ENCODE measurements at places on chromosomes 2 and 18.

GRCh38 chr2:120221616-120222015, 1.6 kb downstream of the TMEM185B start:
- DNase-seq, result no peak

DNA sequence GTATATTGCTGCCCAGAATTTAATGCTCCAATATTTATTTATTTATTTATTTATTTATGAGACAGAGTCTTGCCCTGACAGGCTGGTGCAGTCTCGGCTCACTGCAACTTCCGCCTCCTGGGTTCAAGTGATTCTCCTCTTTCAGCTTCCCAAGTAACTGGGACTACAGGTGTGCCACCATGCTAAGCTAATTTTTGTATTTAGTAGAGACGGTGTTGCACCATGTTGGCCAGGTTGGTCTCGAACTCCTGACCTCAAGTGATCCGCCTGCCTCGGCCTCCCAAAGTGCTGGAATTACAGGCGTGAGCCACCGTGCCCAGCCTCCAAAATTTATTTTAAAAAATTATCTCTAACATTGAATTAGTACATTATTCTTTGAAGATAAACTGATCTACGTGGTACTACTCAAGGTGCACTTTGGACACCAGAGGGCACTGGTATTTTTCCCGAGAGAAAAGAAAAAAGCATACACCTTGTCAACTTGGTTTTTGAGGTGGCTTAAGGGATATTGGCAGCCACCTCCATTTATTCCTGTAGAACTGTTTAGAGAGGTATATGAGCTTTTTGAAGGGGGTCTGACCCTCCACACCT, 1.4 kb upstream of the IDH1 start:
- DNase-seq, result no peak

- no peak for DNase-seq
These were observed 35.0 kb downstream of the SNED1 start for GRCh38 chr2:241033336-241033987.

DNA sequence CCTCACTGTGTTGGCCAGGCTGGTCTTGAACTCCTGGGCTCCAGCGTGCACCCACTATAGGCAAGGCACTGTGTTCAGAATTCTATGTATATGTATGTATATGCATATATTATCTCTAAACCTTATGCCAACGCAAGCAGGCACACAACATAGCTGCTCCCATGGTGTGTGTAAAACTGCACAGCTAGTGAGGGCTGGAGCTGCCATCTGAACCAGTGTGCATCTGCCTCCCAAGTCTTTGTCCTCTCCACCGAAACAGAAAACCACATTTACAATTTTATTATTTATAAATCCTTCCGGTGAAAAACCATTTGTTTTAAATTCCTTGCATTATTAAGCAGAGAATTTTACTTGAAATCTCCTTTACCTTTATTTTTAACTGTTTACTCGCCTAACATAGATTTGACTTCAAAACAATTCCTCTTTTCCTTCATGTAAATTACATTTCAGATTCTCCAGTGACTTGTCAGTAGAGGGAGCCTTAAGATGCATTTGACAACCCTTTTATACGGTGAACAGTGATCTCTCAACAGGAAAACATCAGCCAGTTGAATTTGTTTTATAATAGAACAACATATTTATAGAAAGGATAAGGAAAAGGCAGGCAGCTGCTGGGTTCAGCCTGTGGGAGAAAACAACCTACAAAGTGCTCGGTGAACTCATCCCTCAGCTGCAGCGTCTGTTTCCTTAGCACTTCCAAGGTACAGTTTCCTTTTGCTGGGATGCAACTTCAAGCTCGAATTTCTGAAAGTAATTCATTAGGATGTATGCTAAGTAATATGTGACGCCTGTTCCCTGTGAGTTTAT, 101.2 kb downstream of the MYT1L start:
- DNase-seq, result no peak

GRCh38 chr2:65605743-65606058, 173.3 kb upstream of the SPRED2 start:
- no peak for DNase-seq

- no peak for DNase-seq
These were observed 5.2 kb upstream of the TMEM177 start for GRCh38 chr2:119673796-119674195.

DNA sequence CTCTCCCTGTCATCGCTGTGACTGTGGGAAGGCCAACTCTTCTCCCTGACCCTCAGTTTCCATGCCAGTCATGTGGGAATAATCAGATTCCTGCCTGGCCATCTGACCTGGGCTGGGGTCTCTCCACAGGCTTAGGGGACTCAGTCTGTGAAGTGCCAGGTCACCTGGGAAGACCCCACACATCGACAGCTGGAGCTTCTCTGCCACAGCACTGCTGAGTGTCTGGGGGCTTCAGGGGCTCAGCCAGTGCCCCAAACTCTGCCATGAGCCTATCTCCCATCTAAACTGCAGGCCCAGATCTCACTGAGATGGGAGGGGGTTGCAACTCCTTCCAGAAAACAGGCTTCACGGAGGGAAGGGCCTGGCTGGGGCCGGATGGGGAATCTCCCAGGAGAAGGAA, 42.0 kb upstream of the OTOS start:
- DNase-seq, result no peak

DNA sequence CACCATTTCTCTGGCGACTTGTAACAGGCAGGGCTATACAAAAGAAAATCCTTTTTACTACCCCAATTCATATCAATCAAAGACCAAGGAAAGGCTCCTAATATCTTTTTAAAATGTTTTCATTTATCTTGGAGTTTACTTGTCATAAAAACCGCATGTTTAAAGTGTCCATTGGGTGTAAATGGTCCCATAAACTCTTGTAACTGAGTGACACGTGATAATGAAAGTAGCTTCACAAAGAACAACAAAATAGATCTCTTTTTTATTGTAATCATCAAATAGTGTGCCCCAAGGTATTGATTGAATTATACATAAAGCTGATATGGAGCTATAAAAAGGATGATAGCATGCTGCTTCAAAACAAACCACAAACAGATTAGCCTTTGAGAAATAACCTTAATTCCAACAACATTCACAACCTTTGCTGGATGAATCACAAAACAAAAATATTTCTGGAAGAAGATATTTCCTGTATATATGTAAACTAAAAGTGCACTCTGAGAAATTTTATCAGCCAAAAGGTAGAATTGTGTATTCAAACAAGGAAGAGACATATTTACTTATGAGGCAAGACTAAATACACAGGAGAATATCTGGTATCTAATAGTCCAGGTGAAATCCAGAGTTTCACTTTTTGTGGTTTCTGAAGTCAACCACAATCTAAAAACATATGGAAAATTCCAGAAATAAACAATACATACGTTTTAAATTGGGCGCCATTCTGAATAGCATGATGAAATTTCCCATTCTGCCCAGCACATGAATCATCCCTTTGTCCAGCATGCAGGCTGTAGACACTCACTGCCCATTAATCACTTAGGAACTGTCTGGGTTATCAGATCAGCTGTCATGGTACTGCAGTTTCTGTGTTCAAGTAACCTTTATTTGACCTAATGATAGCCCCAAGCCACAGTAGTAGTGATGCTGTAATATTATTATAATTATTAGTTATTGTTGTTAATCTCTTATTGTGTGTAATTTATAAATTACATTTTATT, 237.5 kb downstream of the PIK3C3 start:
- peak; percentile 21 for DNase-seq

- DNase-seq, result no peak
These were observed 2.8 kb upstream of the STEAP3 start for GRCh38 chr2:119220720-119221301.

- no peak for DNase-seq
These were observed 43.1 kb downstream of the TMEM185B start for GRCh38 chr2:120180066-120180465.

- no peak for DNase-seq
These were observed 42.1 kb upstream of the SCN7A start for GRCh38 chr2:166536111-166536510.

GRCh38 chr2:38551746-38552145, 51.0 kb downstream of the HNRNPLL start:
- DNase-seq, result no peak

DNA sequence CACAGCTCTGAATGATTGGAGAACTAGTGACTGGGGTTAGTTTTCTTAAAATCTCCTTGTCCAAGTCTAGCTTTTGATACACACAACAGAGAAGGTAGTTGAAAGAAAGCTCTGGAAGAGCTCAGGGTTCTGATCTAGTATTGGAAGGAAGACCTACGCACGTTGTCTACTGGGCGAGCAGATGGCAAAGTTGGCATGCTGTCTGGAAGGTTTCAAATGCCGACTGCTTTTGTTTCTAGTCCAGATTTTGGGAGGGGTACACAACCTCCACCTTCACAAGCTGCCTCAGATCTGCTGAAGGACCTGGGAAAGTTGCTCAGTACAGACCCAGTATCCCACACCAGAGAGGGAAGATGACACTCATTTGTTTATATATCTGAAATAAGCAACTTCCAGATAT, 507.3 kb downstream of the RNF144A start:
- DNase-seq, result no peak

DNA sequence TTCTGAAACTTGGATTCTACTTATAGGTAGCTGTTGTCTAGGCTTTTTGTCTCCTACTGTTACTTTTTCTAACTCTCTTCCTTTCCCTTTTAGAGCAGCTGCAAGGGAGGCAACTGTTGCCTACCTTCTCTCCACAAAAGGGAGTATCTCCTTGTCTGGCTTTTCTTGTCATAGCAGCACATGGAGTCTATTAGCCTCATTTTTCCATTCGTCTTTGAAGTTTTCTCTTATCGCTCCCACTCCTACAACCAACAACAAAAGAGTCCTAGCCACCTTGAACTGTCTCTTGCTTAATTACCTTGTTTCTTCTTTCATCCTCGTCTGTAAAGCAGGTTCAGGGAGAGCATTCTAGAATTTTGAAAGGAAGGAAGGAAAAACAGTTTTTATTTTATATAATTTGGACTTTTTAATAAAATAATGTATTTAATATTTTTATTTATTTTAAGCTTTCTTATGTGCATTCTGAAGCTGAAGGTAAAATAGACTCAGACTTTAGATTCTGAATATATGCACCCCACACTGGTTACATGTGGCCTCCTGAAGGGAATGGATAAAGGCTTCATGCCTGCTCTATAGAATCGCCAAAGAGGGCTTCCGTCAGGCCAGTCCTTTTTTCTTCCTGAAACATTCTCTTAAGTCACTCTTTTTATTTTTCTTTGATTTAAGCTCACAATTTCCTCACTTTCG, 154.4 kb downstream of the CSRNP3 start:
- DNase-seq, result no peak

DNA sequence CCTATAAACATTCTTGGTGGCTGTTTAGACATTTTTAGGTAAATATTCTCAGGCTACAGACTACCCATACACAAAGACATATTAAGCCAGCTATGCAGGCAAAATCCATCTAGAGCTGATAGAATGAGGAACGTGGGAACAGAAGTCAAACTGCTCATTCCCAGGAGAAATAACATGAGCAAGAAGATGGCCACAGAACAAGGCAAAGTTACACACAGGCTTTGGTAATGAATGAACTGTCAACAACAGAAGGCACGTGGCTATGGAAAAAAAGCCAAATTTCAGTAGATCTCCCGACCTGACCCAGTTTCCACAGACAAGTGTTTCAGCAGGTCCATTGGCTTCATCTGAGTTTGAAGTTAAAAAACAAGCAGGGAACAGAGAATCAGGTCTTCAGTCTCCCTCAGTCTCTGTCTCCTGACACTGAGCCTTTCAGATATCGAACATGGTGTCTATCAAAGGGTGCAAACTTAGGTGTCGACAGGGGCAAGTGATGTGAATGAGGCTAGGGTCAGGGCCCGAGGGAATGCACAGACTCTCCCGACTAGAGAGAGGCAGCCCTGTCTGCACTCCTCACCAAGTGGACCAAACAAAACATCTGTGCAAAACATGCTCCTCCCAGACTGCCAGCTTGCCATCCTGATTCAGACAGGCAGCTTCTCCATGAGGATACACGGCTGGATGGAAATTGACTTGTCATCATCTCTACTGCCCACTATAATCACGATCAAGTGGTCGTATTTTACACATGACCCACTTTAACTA, 25.9 kb downstream of the SIGLEC15 start:
- no peak for DNase-seq

GRCh38 chr2:30772021-30772705, 35.1 kb downstream of the CAPN13 start:
- DNase-seq, result no peak

DNA sequence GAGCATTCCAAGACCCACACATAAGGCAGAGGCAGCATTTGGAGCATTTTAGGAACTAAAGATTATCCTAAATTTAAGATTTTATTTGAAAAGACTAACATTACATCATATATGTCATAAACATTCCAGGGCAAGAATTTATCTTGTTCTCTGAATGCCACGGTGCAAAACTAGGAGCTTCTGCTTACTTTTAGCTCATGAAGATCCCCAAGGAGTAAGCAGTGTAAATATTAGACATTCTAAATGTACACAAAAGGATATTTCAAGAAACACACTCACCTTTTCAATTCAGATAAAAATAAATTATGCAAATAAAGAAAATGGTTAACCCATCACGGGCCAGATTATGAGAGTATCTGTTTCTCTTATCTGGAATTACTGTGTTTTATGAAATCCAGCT, 101.7 kb upstream of the ETAA1 start:
- no peak for DNase-seq

- peak; percentile 39 for DNase-seq
These were observed 377.8 kb downstream of the LNPK start for GRCh38 chr2:175624211-175624761.

DNA sequence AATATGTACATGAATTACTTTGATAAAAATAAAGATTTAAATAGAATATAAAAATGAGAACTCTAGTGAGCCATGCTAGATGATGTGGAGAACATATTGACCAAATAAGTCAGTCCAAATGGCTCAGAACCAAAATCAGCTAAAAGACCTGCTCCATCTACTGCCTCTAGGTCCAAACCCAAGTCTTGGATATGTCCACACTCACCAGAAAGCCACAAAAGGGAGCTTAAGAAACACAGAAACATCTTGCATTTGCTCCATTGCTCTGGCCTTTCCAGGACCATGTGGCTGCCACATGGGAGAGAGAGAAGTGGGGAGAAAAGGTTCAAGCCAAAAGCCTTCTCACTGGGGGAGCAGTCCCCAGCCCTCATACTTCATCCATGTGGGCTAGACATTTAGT, 272.5 kb downstream of the DYSF start:
- peak; percentile 50 for DNase-seq

DNA sequence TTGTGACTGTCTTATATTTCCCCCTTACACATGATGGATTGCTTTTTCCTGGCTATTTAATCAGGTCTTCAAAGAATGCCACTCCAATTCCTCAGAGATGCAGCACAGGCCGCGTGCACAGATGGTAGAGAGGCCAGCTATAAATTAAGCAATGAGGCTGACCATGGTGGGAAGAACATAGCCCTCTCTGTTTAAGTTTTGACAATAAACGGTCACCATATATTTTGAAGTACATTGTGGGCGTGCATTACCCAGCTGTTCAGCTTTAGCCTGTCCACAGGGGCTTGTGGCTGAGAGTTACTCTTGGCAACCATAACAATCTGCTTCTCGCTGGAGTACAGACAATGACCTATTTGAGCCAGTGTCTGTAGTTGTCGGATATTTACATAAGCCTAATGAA, 730.8 kb downstream of the DCC start:
- DNase-seq, result no peak

DNA sequence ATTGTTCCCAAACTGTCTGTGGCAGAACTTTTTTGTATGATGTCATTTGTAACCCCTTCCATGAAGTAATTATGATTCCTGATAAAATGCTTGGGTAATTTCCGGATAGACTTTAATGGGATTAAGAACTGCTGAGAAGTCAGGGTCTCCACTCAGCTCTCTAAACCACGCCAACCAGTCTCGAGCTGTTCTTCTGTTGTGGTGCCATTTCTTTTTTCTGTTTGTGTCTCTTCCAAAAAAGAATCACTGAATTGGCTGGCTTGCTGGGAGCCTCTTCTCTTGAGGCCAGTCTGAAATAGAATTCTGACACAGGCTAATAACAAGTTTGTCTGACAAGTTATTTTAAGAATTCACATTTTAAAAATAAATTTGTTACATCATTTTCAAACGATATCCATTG, 198.9 kb downstream of the BCL2 start:
- no peak for DNase-seq

Data from skin of body (tissue), 3 donors.